Stimulated activated CD8-positive, alpha-beta memory T cell treated with anti-CD3 and anti-CD28 coated beads, Interleukin-7, amount 100 ng/mL, for 1 hour (primary cell): ENCODE measurements at places on chromosomes 5 and 9.
A peak's percentile ranks its signal among the peaks of the same experiment; 100 is the strongest.

GRCh38 chr9:34282096-34282495 lies 47.0 kb downstream of the KIF24 start:
- no peak for DNase-seq

- DNase-seq = no peak
Measured at GRCh38 chr5:2300861-2301574, 418.3 kb upstream of the IRX4 start.

GRCh38 chr5:139958432-139959148 lies 84.5 kb downstream of the NRG2 start:
- no peak for DNase-seq

- DNase-seq = peak; percentile 34
Measured at GRCh38 chr9:96020792-96021550, 145.5 kb downstream of the ERCC6L2 start.

DNA sequence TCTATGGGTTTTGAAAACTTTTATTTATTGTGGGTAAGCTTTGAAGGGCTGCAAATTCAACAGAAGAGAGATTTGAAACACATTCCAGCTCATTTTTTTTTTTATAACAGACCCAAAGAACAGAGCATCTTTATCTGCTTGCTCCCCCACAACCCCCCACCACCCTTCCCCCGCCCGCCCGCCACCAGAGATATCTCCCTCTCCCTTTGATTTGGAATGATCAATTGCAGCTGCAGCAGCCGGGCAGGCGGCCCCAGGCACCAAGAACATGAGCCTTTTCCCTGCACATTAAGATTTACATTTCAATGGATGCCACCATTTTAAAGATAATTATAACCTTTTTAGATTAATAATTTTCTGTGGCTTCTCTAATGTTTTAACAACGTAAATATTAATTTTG lies 510.9 kb downstream of the ZNF608 start:
- DNase-seq = no peak
